Mesenchymal stem cell (in vitro differentiated cells and primary cell): ENCODE measurements at places on chromosomes 13 and 19.

- DNase-seq = no peak
Observed at GRCh38 chr13:46951516-46951915, 54.7 kb upstream of the HTR2A start.

- DNase-seq = peak; percentile 60
Observed at GRCh38 chr19:57406516-57407123, 4.3 kb upstream of the ZNF17 start.

GRCh38 chr19:35236638-35237400 is 8.3 kb upstream of the FAM187B start:
- no peak for DNase-seq

GRCh38 chr13:52371736-52372247 is 34.2 kb downstream of the THSD1 start:
- peak; percentile 22 for DNase-seq

GRCh38 chr19:40758491-40758890 is 7.5 kb downstream of the SNRPA start:
- no peak for DNase-seq

GRCh38 chr13:94261163-94261562 is 218.3 kb downstream of the DCT start:
- no peak for DNase-seq

GRCh38 chr13:32720026-32720425 is 133.8 kb downstream of the PDS5B start:
- no peak for DNase-seq

GRCh38 chr19:34493038-34493648 is 11.6 kb downstream of the WTIP start:
- DNase-seq = no peak

- no peak for DNase-seq
Observed at GRCh38 chr13:109869312-109870237, 83.2 kb upstream of the IRS2 start.

GRCh38 chr19:10808937-10809649 is 26.9 kb downstream of the TMED1 start:
- DNase-seq = no peak

- DNase-seq = no peak
Observed at GRCh38 chr19:46602392-46603194, 1.5 kb downstream of the CALM3 start.

DNA sequence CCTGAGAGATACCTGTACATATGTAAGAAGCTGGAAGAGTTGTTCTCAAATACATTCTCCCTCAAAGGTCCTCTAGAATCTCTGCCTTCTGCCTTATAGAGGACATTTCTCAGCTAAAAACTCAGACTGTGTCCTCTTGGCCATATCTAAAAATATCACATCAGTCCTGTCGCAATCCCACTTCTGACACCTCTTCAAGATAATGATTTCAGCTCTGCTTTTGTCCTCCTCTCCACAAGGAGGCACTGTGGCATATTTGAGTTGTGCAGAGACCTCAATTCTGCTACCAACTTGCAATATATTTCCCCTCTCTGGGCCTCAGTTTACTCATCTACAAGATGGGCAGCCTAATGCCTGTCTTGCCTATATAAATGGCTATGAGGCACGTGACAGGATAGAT is 16.6 kb downstream of the ADAMTS10 start:
- peak; percentile 32 for DNase-seq

- DNase-seq = no peak
Observed at GRCh38 chr13:102901056-102901455, 55.2 kb downstream of the ERCC5 start.

GRCh38 chr19:35327642-35328041 is 1.3 kb upstream of the CD22 start:
- no peak for DNase-seq

DNA sequence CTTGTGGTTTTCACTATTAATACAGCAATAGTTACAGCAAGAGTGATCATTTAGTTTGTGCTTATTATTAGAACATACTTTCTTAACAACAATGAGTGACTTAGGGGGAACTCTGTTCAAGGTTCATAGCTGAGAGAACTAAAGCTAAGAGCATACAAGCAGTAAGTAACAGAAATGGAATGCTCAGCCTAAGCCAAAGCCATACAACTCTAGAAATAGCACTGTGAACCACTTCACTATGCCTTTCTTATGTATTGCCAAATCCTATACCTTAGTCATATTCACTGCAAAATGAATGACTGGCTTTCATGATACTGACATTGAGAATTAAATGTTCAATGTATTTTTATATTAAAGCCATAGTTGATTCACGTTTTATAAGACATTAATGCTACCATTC is 599.7 kb upstream of the SLITRK1 start:
- peak; percentile 15 for DNase-seq

GRCh38 chr19:20385061-20385460 is 180.5 kb downstream of the ZNF737 start:
- no peak for DNase-seq

DNA sequence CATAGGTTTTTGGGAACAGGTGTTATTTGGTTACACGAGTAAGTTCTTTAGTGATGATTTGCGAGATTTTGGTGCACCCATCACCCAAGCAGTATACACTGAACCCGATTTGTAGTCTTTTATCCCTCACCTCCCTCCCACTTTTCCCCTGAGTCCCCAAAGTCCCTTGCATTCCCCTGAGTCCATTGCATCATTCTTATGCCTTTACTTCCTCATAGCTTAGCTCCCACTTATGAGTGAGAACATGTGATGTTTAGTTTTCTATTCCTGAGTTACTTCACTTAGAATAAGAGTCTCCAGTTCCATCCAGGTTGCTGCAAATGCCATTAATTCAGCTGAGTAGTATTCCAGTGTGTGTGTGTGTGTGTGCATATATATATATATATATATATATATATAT is 97.2 kb upstream of the EDNRB start:
- DNase-seq = peak; percentile 38

- no peak for DNase-seq
Observed at GRCh38 chr13:50457415-50458393, 385.8 kb downstream of the DLEU7 start.

GRCh38 chr13:54368387-54368786 is 1339.8 kb downstream of the OLFM4 start:
- DNase-seq = no peak

DNA sequence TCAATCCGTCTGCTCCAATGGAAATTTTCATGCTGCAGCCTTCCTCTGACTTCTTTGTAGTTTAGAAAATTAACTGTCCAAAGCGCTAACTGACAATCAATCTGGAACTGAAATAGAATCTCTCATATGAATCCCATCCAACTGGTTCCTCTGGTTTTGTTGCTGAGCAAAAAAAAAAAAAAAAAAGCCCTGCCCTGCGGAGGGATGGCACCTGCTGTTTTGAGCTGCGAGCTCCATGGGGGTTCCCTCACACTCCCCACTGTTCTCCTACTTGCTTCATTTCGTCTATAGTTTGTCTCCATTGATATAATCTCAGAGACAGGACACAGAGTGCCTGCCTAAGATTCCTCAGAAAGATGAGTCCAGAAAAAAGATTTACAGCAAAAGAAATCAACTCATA is 33.4 kb downstream of the FAAP24 start:
- DNase-seq = no peak

DNA sequence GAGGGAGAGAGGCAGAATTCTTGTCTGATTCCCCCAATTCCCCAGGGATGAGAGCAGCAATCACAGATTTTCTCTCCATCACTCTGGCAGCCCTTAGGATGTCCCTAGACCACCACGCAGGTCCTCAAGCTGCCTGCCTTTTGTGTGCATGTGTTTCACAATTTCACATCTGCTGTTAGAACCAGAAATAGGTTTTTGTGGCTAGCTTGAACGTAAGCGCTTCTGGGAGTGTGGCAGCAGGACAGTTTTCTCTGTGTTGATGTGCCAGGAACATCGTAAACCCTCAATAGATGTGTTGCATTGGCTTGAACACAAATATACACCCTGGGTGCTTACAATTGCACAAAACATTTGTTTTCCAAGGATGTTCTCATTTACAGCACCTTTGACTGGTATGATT is 78.8 kb upstream of the TMTC4 start:
- no peak for DNase-seq

- DNase-seq = no peak
Observed at GRCh38 chr13:90014038-90014437, 1333.4 kb upstream of the MIR17HG start.

- DNase-seq = no peak
Observed at GRCh38 chr13:65653613-65654012, 1576.5 kb downstream of the PCDH9 start.

- DNase-seq = no peak
Observed at GRCh38 chr13:50452756-50453155, 390.7 kb downstream of the DLEU7 start.

GRCh38 chr19:49104229-49104864 is 9.8 kb upstream of the LIN7B start:
- DNase-seq = no peak

DNA sequence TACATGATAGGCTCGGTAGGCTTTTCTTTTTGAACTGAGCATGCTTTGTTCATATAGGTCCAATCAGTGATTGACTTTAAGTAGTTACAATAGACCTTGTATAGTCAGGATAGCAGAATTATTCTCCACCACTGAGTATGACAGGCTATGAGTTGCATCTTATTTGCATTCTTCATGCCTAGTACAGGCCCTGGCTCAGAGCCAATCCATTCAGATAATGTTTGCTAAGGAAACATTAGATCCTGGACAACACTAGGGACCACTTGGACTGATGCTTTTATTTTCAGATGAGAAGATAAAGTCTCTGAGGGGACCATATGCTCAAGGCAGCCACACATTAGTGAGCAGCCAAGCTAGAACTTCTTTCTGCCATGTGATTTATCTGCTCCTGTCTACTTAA is 133.9 kb downstream of the KL start:
- peak; percentile 56 for DNase-seq

DNA sequence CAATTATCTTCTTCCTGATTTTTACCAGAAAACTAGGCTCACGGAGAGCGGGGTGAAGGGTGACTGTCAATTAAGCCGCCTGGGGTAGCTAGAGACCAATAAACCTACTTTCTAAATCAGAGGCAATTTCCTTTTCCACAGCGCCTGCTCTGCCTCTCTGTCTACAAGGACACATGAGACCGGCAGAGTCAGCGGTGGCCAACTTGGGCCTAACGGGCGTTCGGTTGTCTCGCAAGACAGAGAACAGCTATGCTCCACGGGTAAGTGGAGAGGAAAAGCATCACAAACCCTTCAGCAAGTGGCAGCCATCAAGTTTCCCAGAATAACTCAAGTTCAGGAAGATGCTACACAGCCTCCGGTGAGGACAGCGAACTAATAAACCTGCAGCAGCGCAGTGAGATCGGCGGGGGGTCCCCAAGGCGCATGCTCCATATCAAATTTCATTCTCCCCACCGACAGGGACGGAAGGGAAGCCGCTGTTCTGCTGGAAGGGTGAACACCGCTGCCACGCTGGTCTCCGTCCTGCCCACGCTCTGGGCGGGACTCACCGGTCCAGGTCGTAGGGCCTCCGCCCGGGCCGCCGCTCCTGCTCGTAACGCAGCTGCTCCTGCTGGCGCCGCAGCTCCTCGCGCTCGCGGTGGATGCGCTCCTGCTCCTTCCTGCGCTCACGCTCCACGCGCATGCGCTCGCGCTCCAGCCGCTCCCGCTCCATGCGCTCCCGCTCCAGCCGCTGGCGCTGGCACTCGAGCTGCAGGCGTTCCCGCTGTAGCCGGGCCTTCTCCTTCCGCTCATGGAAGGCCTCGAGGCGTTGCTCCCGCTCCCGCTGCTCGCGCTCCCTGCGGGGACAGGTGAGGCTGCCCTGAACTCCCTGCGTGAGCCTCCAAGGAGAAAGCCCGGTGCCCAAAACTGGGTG is 25.8 kb upstream of the TINCR start:
- DNase-seq = no peak

- DNase-seq = no peak
Observed at GRCh38 chr19:42846597-42846996, 32.9 kb downstream of the PSG1 start.

DNA sequence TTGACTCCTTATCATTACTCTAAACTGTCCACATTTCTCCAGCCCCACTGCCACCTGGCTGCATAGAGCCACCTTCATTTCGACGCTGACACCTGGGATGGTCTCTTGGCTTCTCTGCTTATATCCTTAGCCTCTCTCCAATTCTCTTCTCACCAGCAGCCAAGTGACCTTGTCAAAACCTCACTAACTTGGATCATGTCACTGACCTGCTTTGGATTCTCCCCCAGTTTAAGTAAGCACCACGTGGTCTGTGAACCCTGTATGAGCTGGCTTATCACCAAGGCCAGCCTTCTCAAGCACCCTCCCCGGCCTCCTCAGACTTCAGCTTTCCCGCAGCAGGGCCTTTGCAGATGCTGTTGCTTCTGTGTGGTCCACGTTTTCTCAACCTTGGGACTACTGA is 12.3 kb upstream of the GGACT start:
- DNase-seq = no peak

GRCh38 chr13:91312324-91312723 is 35.2 kb upstream of the MIR17HG start:
- DNase-seq = no peak

GRCh38 chr19:42172261-42172660 is 40.0 kb upstream of the POU2F2 start:
- no peak for DNase-seq

DNA sequence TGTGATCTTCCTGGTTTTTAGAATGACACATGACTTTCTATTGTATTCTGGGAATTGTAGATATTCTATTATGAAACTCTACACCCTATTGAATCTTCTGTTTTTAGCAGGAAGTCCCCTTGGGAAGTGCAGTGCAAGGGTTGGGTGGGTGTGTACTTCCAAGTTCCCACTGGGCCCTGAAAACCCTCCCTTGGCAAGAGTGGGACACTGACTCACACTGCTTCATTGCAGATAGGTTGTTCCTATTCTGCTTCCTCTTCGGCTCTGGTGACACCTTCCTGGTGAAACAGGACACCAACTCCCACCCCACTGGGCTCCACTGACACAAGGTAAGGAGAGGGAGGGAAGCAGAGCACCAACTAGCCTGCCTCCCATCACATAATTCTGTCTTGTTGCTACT is 121.8 kb downstream of the KCTD12 start:
- no peak for DNase-seq

DNA sequence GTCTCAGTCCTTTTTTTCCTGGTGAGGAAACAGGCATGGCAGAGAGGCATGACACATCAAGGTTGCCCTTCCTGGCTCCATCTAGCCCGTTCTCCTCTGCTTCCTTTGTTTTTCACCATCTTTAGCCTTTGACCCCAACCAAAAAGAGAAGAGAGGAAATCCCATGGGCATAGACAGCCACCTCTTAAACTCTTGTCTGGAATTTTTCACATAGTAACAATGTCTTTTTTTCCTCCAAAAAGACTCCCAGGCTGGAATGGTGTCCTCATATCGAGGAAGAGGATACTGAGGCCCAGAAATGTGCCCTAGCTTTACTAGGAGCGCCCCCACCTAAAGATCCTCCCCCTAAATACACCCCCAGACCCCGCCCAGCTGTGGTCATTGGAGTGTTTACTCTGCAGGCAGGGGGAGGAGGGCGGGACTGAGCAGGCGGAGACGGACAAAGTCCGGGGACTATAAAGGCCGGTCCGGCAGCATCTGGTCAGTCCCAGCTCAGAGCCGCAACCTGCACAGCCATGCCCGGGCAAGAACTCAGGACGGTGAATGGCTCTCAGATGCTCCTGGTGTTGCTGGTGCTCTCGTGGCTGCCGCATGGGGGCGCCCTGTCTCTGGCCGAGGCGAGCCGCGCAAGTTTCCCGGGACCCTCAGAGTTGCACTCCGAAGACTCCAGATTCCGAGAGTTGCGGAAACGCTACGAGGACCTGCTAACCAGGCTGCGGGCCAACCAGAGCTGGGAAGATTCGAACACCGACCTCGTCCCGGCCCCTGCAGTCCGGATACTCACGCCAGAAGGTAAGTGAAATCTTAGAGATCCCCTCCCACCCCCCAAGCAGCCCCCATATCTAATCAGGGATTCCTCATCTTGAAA is at the start of gene GDF15:
TSS of gene GDF15 (plus strand) at position 484 of the 868 bp plus-strand sequence. CDS start at position 516, 32 bp downstream.
- DNase-seq = peak; percentile 91
